Islet precursor cell (in vitro differentiated cells): ENCODE measurements at places on chromosomes 7 and 10.

GRCh38 chr7:157529768-157530560, 193.2 kb downstream of the DNAJB6 start:
- no peak for DNase-seq

DNA sequence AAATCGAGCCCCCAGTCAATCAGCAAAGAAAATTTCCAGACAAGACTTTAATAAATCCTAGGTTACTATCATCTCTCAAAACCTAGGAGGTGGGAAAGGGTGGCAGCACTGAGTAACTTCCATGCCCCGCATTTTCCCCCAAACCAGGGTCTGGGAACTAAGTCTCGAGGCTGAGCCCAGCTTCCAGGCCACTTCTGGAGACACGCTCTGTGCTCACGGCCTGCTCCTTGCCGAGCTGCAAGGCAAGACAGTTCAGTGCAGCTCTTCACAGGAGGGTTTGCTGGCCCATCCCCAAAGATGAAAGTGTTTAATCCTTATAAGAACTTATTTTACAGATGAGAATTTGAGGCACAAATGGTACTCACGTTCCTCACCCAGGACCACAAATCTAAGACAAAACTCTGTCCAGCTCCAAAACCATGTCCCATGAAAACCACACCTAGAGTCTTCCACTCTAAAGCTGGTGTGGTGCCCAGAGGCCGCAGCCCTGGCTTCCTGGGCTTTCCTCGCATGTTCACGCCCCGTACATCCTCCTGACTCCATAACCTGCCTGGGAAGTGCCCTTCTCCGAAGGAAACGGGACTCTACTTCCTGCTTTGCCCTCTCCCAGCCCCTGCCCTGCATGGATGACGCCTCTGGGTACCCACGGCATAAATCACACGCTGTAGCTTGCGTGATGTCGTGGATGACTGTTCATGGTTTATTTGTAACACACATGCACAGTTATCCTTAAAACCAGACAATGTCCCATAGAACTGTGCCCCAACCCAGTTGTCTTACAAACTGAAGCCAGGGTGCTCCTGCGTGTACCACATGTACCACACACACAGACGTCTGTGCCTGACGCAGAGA, 201.2 kb downstream of the DIP2C start:
- DNase-seq, result no peak

DNA sequence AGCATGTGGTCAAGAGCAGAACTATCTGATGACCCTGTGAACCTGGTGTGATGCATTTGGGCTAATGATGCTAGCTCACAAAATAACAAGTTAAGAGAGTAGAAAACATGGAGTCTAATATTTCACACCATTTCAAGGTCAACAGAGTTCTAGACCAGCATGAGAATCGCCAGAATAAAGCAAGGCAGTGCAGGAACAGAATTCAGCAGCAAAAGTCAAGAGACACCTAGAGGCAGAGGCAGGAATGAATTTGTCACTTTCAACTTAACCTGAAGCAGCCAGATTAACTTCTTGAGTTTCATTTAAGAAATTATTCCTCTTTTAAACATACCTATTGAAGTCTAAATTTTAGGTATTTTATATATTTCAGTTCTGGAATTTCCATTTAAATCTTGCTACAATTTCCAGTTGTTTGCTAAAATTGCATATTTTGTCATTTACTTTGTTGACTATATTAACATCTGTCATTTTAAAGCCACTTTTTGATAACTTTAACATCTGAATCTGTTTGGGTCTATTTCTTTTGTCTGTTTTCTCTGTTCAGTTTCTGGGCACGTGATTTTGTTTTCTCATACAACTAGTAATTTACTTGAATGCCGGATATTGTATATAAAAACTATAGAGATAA, 44.2 kb upstream of the PRSS58 start:
- DNase-seq, result no peak

GRCh38 chr10:60003651-60004523, 97.5 kb upstream of the CCDC6 start:
- DNase-seq, result no peak

DNA sequence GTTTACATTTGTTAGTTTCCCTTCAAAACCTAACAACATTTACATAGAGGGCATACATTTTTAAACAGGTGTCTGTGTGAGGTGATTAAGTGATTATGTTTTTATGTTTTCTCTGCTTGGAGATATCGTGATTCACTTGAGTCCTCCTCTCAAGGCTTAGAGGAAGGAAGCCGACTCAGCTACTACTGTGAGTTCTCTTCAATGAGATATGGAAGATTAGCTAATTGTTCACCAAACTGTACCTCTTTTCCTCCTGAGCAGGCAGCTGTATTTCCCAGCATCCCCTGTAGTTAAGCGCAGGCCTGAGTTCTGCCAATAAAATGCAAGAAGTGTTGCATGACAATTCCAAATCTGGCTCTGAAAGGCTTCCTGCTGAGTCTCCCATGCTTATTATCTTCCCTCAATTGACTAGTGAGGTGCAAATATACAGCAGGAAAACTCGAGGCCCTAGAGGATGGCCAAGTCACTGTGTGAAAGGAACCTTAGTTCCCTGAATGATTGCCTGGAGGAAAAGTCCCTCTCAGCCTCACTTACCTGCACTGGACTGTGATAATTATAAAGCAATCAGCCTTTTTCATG, 528.7 kb downstream of the GRM8 start:
- DNase-seq, result peak; percentile 54

DNA sequence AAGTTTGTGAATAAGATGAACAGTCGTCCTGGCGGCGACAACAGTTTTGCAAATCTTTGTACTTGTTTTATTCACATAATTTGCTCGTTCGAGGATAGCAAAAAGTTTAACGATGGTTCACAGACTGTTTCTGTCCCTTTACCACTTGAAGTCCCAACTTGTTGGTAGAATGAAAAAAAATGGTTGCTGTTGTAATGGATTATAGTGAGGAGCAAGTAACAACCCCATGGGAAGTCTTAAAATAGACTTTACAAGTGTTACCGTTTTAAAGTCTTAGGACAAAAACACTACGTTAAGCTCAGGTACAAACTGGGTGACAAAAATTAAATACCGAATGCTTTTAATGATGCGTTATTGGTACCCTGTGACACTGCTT, 589 bp downstream of the LSM8 start:
- no peak for DNase-seq

- no peak for DNase-seq
Observed at GRCh38 chr10:33032654-33033151, 74.7 kb upstream of the ITGB1 start.

GRCh38 chr10:89916468-89917215, 215.3 kb downstream of the KIF20B start:
- no peak for DNase-seq

DNA sequence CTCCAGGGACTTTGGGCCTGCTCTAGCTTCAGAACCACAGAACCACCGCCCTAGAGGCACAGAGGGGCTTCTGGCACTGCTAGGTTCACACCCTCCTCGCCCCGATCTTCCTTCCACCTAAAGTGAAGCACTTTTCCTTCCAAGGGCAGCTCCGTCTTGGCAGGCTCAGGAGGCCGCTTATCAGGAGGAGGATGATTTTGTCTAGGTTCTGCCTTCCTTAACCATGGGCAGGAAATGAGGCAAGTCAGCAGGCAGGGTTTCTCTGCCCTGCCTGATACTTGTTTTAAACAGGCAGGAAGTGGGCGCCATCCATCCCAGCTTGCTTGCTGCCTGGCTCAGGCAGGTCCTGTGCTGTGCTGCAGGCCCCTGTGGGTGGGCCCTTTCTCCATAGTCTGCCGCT, 8.3 kb upstream of the ATP6V0E2 start:
- no peak for DNase-seq

GRCh38 chr10:100826031-100826651, 80.8 kb downstream of the PAX2 start:
- DNase-seq, result peak; percentile 45

GRCh38 chr10:88418871-88419270, 164.2 kb downstream of the RNLS start:
- no peak for DNase-seq

DNA sequence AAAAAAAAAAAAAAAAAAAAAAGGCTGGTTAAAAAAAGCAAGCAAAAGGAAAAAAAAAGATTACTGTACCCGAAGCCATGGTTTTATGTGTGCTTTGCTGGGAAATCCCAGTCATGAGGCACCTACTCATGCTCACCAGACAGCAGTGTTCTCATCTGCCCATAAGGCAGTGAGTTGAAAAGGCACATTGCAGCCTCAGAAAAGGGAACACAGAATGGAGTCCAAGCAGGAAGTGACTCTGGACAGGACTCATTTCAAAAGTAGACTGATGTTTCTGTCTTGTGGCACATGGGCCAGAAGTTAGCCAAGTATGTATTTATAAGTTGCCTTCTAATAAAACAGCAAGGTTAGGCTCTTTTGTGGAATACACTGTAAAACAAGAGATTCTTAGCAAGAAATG, 40.2 kb downstream of the PDSS1 start:
- no peak for DNase-seq

GRCh38 chr10:124565565-124566221, 104.1 kb downstream of the LHPP start:
- DNase-seq, result no peak

GRCh38 chr7:115672024-115672423, 358.5 kb downstream of the TFEC start:
- DNase-seq, result no peak

DNA sequence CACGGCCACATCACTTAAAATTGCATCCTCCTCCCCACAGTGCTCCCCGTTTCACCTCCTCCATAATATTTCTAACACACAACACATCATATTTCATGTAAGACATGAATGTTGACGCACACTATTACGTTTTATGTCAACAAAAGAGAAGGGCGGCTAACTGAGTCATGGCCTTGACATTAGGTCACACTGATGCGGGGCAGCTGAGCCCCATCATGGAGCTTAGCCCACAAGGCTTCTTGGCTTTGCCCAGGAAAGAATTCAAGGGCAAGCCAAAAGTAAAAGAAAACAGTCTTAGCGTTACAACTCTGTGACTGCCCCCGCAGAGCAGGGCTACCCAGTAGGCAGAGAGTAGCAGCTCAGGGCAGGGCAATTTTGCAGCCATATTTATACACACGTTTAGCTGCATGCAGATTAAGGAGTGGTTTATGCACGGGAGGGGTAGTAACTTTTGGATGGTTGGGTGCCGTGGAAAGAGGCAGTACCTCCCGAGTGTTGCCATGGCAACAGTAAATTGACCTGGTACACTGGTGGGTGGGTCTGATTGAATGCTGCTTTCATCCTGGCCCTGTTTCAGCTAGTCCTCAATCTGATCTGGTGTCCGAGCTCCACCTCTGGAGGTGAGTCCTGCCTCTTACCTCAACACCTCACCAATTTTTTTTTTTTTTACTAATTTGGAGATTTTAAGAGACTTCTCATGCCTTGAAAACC, 156.2 kb upstream of the FRMD4A start:
- no peak for DNase-seq

DNA sequence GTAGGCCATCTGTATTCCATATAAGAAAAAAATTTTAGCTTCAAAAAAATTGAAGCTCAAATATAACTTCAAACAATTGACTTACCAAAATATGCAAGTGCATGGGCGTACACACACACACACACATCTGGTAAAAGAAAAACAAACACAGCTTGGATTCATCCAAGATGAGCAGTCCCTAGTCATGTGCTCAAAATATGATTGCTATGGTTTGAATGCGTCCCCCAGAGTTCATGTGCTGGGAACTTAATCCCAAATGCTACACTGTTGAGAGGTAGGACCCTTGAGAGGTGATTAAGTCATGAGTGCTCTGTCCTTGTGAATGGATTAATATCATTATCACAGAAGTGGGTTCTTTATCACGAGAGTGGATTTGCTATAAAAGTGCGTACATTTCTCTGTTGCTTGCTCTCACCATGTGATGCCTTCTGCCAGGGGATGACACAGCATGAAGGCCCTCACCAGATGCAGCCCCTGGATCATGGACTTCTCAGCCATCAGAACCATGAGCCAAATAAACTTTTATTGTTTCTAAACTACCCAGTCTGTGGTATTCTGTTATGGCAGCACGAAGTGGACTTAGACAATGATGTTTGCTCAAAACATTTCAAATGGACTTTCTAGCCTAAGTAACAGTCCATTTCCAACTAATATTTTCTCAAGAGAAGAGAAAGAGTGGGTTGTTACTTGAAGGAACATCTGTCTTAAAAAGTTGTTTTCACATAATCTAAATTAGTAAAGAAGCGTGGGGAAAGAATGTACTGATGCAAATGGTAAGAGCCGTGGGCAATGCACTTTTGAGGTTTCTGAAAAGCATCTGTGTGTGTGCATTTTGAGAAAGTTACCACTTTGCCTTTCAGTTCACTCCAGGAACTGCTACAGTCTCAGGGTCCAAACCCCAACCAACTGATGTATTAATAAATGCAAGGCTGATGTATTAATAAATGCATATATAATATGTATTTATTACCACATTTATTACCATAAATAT, 15.1 kb upstream of the SVIL start:
- DNase-seq, result no peak

- DNase-seq, result no peak
Observed at GRCh38 chr7:20402747-20403230, 72.1 kb downstream of the ITGB8 start.

DNA sequence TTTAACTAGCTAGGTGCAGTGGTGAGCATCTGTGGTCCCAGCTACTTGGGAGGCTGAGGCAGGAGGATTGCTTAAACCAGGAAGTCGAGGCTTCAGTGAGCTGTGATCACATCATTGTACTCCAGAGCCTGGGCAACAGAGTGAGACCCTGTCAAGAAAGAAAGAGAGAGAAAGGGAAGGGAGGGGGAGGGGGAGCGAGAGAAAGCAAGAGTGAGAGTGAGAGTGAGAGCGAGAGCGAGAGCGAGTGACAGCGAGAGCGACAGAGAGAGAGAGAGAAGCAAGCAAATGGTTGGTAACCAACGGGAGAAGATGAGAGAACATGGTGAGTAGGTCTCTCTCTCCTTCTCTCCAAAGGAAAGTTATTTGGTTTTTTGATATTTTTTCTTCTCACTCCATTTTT, 69.8 kb upstream of the DGKI start:
- no peak for DNase-seq

GRCh38 chr7:44277851-44278250, 47.5 kb downstream of the CAMK2B start:
- peak; percentile 44 for DNase-seq

DNA sequence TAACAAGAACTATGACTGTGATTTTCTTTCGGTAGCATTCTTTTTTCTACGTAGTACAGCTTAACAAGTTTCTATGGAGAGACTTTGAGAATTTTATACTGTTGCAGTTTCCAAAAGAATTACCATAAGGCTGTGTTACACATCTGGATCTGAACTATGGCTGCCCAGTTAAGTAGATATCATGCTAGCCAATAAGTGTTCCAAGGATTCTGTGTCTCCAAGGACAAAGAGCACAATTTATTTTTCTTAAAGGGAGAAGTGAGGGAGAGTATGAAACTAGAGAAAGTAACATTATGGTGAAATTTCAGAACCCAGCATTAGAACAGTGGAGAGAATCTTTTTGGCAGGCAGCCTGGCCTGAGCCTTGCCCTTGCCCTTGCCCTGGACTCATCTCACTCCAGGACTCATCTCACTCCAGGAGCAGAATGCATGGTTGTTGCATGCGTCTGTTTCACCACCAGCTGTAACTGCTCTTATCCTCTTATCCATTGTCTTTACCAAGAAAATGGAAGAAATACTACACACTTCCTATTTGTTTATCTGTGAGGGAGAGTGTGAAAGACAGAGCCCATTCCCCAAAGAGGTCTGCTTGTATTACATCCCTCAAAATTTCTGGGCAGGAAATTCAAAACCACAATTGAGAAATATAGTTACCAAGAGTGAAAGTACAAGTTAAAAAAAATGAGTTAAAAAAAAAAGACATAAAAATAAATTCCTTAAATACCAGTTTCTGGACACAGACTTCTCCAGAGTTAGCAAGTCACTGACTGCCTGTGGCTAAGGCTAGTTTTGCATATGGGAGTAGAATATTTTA, 1067.5 kb downstream of the NRG3 start:
- DNase-seq, result no peak
